ENCODE measurements at places on chromosomes 13 and 19.

DNA sequence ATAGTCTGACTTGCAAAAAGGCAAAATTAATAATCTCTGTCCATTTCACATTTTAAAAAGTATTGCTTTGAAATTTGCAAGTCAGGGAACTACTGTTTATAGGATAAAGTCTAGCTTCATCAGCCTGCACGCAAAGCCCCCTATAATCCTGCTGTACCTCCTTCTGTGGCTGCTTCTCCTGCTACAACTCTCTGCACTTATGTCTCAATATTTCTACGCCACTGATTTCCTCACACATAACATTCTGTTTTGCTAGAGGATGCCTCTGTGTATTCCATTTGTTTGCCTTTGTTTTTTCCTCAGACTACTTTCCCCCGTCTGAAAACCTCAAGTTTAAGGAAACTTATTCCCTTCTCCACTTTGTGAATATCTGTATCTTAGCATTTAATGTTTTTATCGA lies 389.9 kb downstream of the RFC3 start:
- no peaks in the 10 kb centered on the region for H3K36me3 ChIP-seq
- H3K27me3 ChIP-seq, result no peaks in the 10 kb centered on the region
- H3K27ac ChIP-seq, result no peak overlapping the region
- no peak overlapping the region for H3K4me3 ChIP-seq

DNA sequence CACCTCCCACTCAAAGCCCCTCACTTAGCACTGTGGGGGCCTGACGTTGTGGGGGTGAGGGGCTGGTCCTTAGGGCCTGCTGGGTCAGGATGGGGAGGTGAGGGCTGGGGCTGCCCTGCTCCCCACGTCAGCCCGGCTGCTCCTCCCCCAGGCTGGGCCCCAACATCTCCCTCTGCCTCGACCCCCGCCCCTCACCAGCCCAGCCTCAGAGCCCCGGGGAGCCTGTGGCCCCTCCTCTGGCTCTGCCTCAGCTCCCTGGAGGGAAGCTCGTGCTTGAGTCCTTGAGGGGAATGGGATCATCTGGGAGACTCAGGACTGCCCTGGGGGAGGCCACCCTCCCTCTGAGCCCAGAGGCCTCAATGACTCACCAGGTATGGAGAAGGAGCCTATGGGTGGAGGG lies 6.8 kb downstream of the LILRA4 start:
- H3K36me3 ChIP-seq, result no peaks in the 10 kb centered on the region
- DNase-seq, result no peak
- no peaks in the 10 kb centered on the region for H3K4me1 ChIP-seq
- H3K27me3 ChIP-seq, result no peaks in the 10 kb centered on the region
- no peak overlapping the region for H3K4me3 ChIP-seq
- no peak overlapping the region for H3K27ac ChIP-seq

DNA sequence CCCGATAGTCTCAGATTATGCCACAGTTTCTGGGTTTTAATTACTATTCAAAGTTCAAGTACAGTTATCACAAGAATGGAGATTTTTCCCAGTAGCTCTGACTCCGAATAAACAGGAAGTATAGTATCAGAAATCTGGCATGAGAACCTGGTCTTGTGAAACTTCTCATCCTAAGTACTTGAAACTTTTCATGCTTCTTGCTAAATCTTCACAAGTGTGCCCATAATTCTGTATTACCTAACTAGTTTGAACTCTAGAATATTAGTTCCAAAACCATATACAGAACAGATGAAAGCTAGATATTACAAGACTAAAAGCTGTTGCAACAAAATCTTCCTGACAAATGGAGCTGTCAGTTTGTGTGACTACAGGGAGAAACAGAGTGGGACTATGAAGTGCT lies 70.5 kb upstream of the CSNK1A1L start:
- H3K27me3 ChIP-seq, result no peaks in the 10 kb centered on the region
- no peak overlapping the region for H3K27ac ChIP-seq
- no peaks in the 10 kb centered on the region for H3K4me1 ChIP-seq
- no peak overlapping the region for H3K4me3 ChIP-seq
- no peaks in the 10 kb centered on the region for H3K36me3 ChIP-seq
- DNase-seq, result no peak

- H3K27me3 ChIP-seq, result no peaks in the 10 kb centered on the region
- DNase-seq, result no peak
- no peaks in the 10 kb centered on the region for H3K4me1 ChIP-seq
- no peak overlapping the region for H3K27ac ChIP-seq
- peaks cover 39% of the 10 kb centered on the region for H3K36me3 ChIP-seq
These were observed 11.3 kb upstream of the EHD2 start for GRCh38 chr19:47701717-47702552.

DNA sequence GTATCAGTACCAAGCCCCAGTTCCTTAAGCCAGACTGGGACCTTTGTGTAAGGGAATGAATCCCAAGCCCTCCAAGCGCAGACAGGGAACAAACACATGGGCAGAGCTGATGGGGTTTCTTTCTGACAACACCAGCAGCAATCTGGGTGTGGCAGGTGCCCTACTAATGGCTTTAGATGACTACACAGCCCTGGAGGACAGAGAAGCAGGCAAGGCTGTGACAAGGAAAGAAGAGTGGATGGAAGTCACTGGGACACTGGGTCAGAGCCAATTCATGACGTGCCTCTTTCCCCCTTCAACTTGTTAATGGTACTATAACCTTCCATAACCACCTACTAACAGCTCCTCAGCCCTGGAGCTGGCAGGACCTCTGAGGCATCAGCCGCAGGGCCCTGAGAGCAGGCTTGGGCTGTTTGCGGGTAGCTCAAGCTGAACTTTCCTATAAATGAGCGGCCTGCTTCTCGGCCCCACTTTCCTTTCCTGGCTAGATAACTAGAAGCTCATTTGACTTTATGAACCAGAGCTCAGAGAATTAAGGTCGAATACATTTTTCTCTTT lies 38.9 kb downstream of the RASL11A start:
- H3K4me1 ChIP-seq, result no peaks in the 10 kb centered on the region
- DNase-seq, result no peak
- no peak overlapping the region for H3K4me3 ChIP-seq
- H3K27me3 ChIP-seq, result no peaks in the 10 kb centered on the region
- no peaks in the 10 kb centered on the region for H3K36me3 ChIP-seq
- no peak overlapping the region for H3K27ac ChIP-seq

GRCh38 chr13:111609631-111610030 lies 289.2 kb downstream of the TEX29 start:
- H3K36me3 ChIP-seq, result no peaks in the 10 kb centered on the region
- H3K27ac ChIP-seq, result no peak overlapping the region
- no peak overlapping the region for H3K4me3 ChIP-seq
- no peaks in the 10 kb centered on the region for H3K27me3 ChIP-seq

GRCh38 chr13:41751277-41751676 lies 209.6 kb downstream of the VWA8 start:
- no peaks in the 10 kb centered on the region for H3K27me3 ChIP-seq
- H3K27ac ChIP-seq, result no peak overlapping the region
- H3K4me1 ChIP-seq, result no peaks in the 10 kb centered on the region

DNA sequence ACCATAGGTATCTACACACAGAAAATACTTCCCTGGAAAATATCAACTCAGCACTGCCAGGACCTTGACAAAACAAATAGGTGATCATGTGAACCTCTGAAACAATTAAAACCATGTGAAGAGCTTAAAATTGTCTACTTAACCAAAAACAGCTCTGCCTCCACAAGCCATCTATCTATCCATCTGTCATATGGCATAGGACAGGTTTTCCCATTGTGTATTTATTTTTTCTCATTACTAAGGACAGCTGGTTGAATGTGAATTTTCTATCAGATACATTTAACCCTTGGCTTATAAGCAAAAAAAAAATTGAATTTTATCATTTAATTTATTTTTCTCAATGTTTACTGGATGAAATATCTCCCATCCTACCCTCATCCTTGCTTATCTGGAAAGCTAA lies 279.5 kb downstream of the PCDH9 start:
- H3K36me3 ChIP-seq, result no peaks in the 10 kb centered on the region
- no peaks in the 10 kb centered on the region for H3K27me3 ChIP-seq
- H3K4me1 ChIP-seq, result no peaks in the 10 kb centered on the region
- no peak for DNase-seq

DNA sequence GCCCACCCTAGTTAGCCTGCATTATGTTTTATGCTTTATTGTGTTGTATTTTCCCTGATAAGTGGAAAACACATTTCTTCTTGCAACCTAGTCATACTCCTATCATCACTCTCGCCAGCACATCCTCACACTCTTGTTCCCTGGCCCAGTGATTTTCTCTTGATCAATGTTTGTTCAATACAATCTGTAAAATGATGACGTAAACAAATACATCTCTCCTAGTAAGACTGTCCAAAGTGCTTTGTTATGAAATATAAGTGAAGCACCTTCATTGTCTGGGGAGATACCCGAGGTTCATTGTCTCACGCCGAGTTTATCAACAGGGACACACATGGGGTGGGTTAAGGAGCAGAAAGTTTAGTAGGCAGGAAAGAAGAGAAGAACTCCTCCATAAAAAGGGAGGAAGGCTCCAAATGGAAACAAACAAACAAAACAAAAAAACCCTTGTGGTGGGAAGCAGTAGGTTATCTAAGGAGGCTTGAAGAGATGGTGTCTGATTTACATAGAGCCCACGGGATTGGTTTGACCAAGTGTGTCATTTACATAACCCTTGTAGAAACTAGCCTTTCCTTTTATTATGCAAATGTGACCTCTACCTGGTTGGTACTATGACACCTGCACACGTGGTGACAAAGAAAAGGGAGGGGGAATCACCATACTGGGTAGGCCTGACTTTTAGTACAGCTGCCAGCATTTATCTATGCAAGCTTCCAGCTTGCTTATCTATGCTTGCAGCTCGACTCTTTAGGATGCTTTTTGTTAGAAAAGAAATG lies 1317.9 kb upstream of the SPRY2 start:
- no peaks in the 10 kb centered on the region for H3K36me3 ChIP-seq
- H3K4me3 ChIP-seq, result no peak overlapping the region
- DNase-seq, result no peak

GRCh38 chr13:27960362-27961226 lies 8.5 kb downstream of the CDX2 start:
- H3K36me3 ChIP-seq, result no peaks in the 10 kb centered on the region
- DNase-seq, result no peak
- peak overlapping the region; percentile 42 for H3K4me3 ChIP-seq
- H3K27me3 ChIP-seq, result peaks cover 3% of the 10 kb centered on the region
- peaks cover 16% of the 10 kb centered on the region for H3K4me1 ChIP-seq

DNA sequence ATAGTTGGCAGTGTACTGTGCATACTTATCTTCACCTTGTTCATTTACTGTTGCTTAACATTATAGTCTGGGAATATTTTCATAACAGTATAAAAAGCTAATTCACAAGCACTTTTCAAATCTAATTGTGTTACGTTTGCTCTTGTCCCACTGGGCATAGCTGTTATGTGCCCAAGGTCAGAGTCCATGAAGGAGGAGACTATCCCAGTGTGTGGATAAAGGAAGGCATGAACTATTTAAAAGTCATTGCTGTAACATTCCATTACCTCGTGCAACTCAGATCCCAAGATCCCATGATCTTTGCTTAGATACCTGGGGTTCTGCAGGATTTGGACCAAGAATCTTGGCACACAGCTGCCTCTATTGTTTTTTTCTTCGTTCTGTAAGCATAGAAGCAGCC lies 35.1 kb upstream of the RFXAP start:
- H3K4me3 ChIP-seq, result no peak overlapping the region
- no peaks in the 10 kb centered on the region for H3K4me1 ChIP-seq
- H3K36me3 ChIP-seq, result no peaks in the 10 kb centered on the region
- no peaks in the 10 kb centered on the region for H3K27me3 ChIP-seq
- no peak for DNase-seq

- peaks cover 22% of the 10 kb centered on the region for H3K36me3 ChIP-seq
- no peaks in the 10 kb centered on the region for H3K27me3 ChIP-seq
- DNase-seq, result no peak
- H3K27ac ChIP-seq, result no peak overlapping the region
- H3K4me3 ChIP-seq, result no peak overlapping the region
These were observed 11.0 kb downstream of the MAN2B1 start for GRCh38 chr19:12655546-12655945.

DNA sequence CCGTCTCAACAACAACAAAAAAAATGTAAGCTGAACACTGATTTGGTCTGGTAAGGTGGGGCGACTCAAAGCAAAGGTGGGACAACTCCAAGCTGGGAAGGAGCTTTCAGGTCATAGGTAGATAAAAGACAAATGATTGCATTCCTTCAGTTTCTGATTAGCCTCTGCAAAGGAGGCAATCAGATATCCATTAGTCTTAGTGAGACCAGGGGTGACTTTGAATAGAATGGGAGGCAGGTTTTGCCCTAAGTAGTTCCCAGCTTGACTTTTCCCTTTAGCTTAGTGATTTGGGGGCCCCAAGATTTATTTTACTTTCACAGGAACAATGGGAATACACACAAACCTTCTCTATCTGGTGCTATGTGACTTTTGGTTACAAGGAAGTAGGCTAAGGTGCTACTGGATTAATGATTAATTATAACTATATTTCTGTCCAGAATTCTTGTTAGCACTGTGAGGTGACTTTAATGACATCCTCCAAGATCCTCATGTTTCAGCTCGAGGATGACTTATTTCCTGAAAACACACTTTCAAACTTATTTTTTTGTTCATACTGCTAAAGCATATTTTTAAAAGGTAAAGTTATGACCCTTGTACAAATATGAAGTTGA lies 10.6 kb upstream of the MTRF1 start:
- H3K4me3 ChIP-seq, result no peak overlapping the region
- H3K36me3 ChIP-seq, result no peaks in the 10 kb centered on the region
- H3K4me1 ChIP-seq, result no peaks in the 10 kb centered on the region

GRCh38 chr13:68380041-68380973 lies 1150.2 kb upstream of the PCDH9 start:
- DNase-seq, result no peak
- H3K27ac ChIP-seq, result no peak overlapping the region
- no peaks in the 10 kb centered on the region for H3K4me1 ChIP-seq
- no peaks in the 10 kb centered on the region for H3K27me3 ChIP-seq
- no peaks in the 10 kb centered on the region for H3K36me3 ChIP-seq

GRCh38 chr19:44284968-44285367 lies 19.9 kb downstream of the ZNF235 start:
- H3K4me1 ChIP-seq, result no peaks in the 10 kb centered on the region
- H3K4me3 ChIP-seq, result no peak overlapping the region
- H3K27me3 ChIP-seq, result no peaks in the 10 kb centered on the region
- DNase-seq, result no peak

- no peaks in the 10 kb centered on the region for H3K27me3 ChIP-seq
- H3K4me1 ChIP-seq, result no peaks in the 10 kb centered on the region
- no peak for DNase-seq
- no peak overlapping the region for H3K27ac ChIP-seq
- no peak overlapping the region for H3K4me3 ChIP-seq
These were observed 62.4 kb downstream of the AKAP11 start for GRCh38 chr13:42334329-42334706.

GRCh38 chr19:6753178-6754031 lies 13.8 kb downstream of the SH2D3A start:
- no peaks in the 10 kb centered on the region for H3K27me3 ChIP-seq
- peaks cover 26% of the 10 kb centered on the region for H3K4me1 ChIP-seq
- H3K27ac ChIP-seq, result peak overlapping the region; percentile 35
- peak overlapping the region; percentile 33 for H3K4me3 ChIP-seq

- no peaks in the 10 kb centered on the region for H3K27me3 ChIP-seq
- H3K4me3 ChIP-seq, result no peak overlapping the region
- H3K4me1 ChIP-seq, result peaks cover 9% of the 10 kb centered on the region
- no peaks in the 10 kb centered on the region for H3K36me3 ChIP-seq
- DNase-seq, result no peak
These were observed 5.6 kb upstream of the SLAIN1 start for GRCh38 chr13:77691871-77692270.

GRCh38 chr13:107964395-107964794 lies 250.9 kb downstream of the LIG4 start:
- H3K4me1 ChIP-seq, result no peaks in the 10 kb centered on the region
- H3K4me3 ChIP-seq, result no peak overlapping the region
- no peak overlapping the region for H3K27ac ChIP-seq
- DNase-seq, result no peak
- no peaks in the 10 kb centered on the region for H3K27me3 ChIP-seq

GRCh38 chr13:85659493-85659892 lies 139.7 kb downstream of the SLITRK6 start:
- H3K27ac ChIP-seq, result no peak overlapping the region
- H3K4me1 ChIP-seq, result no peaks in the 10 kb centered on the region
- no peak for DNase-seq
- no peaks in the 10 kb centered on the region for H3K36me3 ChIP-seq
- H3K27me3 ChIP-seq, result no peaks in the 10 kb centered on the region
- H3K4me3 ChIP-seq, result no peak overlapping the region
